ENCODE measurements at places on chromosomes 6 and 20.

DNA sequence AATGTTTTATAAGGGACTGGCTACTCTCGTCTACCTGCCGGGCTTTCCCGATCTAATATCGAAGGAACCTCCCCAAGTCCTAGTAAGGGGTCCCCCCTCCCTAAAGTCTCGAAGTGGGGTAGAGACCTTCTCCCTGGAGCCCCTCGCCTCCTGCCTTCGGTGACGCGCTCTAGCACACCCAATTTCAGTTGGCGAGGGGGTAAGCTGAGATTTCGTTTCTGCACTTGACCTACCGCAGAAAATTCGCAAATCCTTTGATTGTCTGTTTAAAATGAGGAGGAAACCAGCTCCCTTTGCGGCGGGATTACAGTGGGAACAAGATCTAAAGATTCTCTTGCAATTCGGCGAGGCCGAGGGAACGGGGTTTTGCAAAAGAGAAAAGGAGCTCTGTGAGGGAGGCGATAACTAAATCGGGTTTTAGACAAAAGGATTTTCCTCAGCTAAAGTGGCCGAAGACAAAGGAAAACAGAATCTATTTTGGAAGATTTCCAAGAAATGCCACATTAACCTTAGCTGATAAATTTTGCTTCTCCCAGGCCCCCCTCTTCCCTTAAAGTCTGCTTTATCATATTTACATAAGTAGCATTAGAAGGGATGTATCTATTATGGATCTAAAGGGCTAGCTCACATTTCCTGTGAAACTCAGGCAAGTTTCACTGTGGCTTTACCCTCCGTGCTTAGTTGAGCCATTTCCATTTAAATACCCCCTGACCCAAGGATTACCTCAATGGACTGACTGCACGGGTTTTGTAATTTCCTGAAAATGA lies 8.4 kb downstream of the SIM1 start:
- no peak for DNase-seq

- no peak for DNase-seq
Observed at GRCh38 chr6:78089531-78089930, 436.7 kb downstream of the MEI4 start.

DNA sequence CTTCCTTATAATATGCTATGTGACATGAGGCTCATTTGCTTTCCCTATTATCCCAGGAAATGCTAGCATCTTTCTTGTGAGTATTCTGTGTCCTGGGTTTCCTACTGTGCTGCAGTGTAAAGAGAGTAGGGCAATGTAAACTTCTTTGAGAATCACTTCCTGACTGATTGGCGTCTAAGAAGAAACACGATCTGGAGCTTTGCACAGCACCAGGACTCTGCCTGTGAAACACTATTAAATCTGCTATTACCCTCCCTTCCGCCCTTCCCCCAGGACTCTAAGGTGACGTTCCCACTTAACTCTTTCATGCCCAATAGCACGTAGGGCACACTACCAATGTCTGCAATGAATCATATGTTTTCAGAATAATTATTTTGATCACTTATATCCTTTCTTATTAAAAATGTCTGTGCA lies 607.3 kb upstream of the CITED2 start:
- peak; percentile 23 for DNase-seq

- DNase-seq = no peak
Observed at GRCh38 chr6:166752928-166753721, 126.1 kb upstream of the RPS6KA2 start.

DNA sequence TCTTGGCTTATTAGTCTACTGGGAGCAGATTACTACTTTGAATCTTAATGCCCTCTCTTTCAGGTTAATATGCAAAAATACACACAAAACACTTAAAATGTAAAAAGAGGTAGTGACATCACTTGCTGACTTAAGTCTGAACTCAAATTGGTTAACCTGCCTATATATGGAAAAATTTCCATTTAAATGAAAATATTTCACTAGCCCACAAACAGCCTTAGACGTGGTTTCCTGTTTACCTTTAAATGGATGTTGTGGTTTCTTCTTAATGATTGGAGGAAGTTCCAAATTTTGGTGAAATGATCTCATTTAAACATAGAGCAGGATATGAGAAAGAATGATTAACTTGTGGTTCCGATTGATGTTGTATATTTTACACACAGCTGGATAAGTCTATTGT lies 553.7 kb downstream of the CD109 start:
- no peak for DNase-seq
